Stimulated activated CD4-positive, alpha-beta T cell treated with anti-CD3 and anti-CD28 coated beads, Interleukin-4, amount 100 ng/mL, for 48 hours (primary cell): ENCODE measurements at places on chromosomes 7 and 10.

- no peak for DNase-seq
Measured at GRCh38 chr10:106931159-106931852, 233.2 kb downstream of the SORCS1 start.

DNA sequence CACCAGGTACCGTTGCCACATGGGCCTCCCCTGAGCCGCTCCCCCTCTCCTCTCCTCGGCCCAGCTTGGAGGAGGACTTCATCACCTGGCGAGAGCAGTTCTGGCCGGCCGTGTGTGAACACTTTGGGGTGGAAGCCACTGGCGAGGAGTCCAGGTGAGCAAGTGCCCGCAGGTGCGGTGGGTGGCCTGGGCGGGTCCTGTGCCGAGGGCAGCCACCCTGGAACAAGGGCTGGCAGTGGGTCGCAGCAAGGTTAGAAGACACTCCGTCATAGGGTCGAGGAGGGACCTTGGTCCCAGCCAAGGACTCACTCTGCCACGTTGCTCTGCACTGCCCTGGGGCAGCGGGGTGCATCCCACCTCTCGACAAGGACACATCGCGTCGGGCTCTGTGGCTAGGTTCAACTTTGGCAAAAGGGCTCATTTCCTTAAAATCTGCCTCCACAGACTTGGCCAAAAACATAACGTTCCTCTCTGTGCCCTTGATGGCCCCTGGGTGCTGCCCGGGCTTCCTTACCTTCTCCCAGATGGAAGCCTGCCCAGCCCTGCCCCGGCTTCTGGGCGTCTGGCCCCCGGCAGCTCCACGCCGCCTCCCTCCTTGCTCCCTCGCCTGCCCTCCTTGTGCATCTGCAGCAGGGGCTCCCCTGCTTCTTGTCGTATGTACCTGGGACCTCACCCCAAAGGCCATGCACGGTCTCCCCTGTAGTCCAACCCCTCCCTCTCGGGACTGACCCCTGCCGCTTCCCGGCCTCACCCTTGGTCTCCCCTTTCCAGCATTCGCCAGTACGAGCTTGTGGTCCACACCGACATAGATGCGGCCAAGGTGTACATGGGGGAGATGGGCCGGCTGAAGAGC is 12.7 kb downstream of the TMEM120A start:
- DNase-seq = no peak

- DNase-seq = no peak
Measured at GRCh38 chr7:113698556-113699220, 220.1 kb downstream of the PPP1R3A start.

- DNase-seq = no peak
Measured at GRCh38 chr10:31771331-31771831, 157.2 kb downstream of the ARHGAP12 start.

DNA sequence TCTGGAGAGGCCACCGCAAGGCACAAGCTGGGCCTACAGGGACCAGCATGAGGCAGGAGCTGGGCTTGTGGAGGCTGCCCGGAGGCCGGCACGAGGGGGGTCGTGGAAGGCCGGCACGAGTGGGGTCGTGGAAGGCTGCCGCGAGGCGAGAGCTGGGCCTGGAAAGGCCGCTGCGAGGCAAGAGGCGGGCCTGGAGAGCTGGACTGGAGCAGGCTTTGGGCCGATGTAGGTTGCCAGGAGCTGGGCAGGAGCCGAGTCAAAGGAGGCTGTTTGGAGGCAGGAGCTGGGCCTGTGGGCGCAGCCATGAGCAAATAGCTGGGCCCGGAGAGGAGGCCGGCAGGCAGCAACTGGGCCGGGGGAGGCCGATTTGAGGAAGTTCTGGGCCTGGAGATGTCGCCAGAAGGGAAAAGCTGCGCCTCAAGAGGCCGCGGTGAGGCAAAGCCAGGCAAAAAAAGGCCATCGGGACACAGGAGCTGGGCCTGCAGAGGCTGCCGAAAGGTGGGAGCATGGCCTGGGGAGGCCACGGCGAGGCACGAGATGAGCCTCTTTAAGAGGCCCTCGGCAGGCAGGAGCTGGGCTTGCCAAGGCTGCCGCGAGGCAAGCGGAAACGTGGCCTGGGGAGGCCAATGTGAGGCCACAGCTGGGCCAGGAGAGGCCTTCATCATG is 26.5 kb downstream of the MDH2 start:
- DNase-seq = no peak

DNA sequence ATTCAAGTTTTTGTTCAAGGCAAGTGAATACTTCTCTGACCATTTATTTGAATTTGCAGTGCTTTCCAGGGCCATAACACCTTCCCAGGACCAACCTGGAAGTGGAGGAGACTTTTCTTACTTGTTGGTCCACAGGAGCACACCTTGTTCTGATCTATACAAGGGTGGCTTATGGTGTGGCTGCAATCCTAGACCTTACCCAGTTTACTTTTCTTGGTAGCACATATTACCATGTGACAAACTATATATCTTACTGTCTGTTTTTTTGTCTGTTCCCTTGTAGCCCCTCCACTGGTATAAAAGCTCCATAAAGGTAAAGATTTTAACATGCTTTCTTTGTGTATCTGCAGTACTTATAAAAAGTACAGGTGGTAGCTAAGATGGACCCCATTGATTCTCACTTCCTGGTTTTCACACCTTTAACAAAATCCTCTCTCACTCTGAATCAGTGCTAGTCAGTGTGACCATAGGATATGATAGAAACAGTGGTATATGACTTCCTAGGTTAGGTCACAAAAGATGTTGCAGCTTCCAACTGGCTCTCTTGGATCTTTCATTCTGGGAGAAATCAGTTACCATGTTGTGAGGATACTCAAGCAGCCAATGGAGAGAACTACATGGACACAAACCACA is 5.6 kb upstream of the ASB4 start:
- no peak for DNase-seq

- DNase-seq = no peak
Measured at GRCh38 chr7:39733881-39734632, 110.7 kb downstream of the RALA start.

DNA sequence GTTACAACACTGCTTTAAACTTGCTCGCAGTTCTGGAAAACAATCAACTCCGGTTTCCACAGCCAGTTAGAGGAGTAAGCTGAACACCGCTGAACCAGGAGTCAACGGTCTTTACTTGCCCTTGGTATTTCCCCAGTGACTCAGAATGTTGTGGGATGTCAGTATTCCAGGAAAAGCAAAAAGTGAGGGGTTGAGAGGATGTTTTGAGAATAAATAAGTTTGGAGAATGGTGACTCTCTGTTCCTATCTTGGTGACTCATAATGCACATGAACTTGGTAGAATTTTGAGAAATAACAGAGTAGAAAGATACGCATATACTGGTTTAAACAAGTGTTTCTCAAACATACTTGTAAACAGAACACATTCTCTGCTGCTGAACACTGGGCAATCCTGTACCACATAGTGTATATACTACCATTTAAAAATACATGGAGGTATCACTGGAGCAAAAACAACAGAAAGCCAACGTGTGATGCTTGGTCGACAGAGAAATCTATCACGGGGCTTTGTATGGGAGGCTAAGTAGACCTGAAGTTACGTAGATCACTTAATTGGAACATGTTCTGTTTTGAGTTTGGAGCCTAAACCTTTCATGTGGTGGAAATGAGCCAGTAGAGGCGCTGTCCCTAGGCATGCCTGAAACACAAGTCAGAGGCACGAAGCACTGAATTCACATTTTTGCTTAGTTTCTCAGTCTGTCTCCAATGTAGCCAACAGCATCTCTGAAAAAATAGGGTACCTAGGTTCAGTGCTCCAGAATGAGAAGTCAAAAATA is 534.3 kb downstream of the PARD3 start:
- DNase-seq = no peak

- DNase-seq = no peak
Measured at GRCh38 chr7:72080865-72081510, 331.1 kb downstream of the CALN1 start.

GRCh38 chr7:10789170-10789569 is 184.5 kb upstream of the PHF14 start:
- DNase-seq = no peak

GRCh38 chr7:12893292-12893691 is 205.9 kb downstream of the ARL4A start:
- DNase-seq = no peak

DNA sequence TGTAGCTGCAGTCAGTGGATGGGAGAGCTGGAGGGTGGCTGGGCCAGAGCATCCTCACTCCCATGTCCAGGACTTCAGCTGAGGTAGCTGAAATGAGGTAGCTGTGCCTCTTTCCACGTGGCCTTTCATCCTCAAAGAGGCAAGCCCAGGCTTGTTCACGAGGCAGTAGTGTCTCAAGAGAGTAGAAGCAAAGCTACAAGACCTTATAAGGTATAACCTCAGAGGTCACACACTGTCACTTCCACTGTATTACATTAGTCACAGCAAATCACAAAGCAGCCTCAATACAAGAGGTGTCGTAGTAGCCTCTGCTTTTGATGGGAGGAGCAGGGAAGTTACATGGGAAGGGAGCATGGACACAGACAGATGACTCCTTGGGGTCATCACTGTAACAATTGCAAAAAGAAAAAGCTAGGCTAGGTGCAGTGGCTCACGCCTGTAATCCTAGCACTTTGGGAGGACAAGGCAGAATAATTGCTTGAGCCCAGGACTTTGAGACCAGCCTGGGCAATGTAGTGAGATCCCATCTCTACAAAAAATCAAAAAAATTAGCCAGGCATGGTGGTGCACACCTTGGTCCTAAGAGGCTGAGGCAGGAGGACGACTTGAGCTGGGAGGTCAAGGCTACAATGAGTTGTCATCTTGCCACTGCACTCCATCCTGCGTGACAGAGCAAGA is 97.5 kb downstream of the SKIDA1 start:
- DNase-seq = no peak

DNA sequence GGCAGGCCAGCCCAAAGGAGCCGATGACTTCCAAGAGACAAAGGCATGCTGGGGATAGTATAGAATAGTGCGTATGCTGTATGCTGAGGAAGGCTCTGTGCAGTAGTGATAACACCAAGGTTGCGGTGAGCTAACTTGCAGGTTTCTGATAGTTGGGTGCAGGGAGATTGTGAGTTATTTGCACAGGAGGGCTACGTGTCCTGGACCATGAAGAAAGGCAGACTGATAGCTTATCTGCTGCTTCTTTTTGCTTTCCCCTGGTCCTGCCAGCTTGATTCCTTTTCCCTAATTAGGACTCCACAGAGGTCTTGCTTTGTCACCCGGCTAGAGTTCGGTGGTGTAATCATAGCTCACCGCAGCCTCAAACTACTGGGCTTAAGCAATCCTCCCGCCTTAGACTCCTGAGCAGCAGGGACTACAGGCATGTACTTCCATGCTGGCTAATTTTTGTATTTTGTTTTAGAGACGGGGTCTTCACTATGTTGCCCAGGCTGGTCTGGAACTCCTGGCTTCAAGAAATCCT is 43.9 kb upstream of the ARHGAP12 start:
- no peak for DNase-seq

DNA sequence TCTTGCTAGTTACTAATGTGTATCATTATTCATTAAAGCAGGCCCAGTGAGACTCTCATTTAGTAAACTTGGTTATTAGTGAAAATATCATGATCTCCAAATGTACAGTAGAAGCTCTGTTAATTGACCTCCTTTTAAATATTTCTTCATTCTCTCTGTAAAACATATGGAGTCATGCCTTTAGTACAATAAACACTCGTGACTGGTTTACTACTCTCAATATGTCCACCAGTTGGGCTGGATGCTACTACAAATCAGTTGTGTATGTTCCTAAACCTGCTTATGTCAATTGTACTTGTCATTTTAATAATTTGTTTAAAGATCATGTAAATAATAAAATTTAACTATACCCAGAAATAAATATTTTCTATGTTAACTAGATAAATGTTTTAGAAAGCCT is 68.6 kb upstream of the COMTD1 start:
- no peak for DNase-seq

- no peak for DNase-seq
Measured at GRCh38 chr7:47247132-47247531, 334.8 kb downstream of the TNS3 start.
